ENCODE measurements at places on chromosomes 6 and 20.

DNA sequence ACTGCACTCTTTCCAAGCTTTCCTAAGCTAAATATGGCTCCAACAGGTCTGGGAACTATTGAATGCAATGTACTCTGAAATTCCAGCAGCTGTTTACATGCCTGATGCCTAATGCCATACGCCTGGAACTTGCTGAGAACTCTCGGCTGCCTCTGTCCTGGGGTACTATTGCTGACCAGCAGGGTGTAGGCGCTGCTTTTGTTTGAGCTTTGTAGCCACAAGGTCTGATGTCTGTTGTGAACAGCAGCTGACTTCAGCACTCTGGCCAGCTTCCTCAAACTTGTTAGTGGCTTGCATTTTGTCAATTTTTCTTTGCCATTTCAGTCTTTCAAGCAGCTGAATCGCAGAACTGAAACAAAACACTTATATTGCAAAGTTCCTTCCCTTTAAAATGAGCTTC is 26.7 kb downstream of the SAYSD1 start:
- DNase-seq: peak; percentile 59

- DNase-seq: no peak
Observed at GRCh38 chr20:36632147-36632486, 13.9 kb downstream of the SLA2 start.

DNA sequence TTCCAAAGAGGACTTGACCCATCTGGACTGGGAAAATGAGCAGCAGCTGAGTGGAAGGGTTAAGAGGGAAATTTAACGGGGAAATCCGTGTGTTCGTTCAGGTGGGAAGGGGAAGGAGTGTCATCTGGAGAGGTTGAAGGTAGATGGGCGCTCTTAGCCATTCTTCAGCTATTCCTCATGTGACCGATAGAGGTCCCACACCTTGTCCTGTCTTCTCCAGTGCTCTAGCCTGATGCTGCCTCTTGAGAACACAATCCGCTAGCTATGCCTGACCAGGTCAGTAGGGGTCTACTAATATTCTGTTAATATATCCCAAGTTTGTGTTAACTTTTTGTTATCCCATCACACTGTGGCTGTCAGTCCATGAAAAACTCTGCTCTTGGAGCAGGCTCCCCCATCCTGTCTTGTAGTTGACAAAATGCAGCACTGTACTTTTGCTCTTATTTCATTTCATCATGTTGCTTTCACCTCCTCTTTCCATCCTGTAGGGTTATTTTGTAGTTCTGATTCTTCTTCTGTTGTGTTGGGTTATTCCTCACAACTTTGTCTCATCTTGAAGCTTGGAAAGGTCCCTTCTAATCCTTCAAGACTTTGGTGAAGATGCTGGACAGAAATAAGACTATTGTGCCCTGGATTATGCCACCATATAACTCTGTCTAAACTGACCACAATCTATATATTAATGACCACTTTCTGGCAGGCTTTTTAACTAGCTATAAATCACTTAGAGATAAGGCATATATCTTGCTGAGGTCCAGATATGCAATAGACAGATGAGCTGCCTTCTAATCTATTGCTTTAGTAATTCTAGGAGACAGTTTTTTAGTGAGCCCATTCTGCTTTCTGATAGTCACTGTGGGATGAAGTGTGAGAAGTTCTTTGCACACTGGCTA is 123.4 kb upstream of the SUPT3H start:
- DNase-seq: no peak

DNA sequence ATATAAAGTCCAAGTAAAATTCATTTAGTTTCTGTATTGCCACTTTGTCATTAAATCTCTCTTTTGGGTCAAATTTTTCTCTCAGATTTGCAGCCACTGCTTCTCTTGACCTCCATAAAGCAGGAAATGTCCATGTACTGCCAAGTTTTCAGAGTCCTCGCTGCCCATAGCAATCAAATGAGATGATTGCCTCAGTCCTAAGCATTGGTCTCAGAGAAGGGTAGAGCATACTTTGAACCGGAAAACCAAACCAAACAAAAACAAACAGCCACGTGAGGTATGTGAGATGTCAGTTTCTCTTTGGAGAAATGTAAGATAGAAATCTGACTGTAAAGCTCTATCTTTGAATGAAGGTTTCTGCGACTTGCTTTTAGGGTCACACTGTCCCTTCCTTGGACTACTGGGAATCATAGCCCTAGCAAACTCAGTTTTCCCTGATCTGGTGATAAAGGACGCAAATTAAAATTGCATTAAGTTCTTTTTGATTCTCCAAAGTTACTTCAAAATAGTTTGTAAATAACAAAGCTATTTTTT is 505.4 kb upstream of the CITED2 start:
- DNase-seq: no peak

DNA sequence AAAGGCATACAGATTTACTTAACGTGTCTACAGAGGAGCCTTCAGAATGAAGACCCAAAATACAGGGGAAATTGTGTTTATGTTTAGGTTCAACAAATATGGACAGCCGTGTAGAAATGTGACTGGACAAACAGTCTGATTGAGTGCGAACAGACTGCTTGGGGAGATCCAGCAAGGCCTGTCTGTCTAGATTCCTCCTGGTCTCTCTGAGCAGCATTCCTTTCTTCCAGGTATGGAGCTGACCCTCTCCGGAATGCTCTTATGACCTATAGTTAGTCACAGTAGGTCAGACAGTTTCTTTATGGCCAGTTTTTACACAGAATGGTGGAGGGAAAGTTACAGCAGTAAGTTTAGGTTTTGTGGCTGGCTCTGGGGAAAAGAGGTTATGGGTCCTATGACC is 9.0 kb downstream of the RIN2 start:
- no peak for DNase-seq

All from astrocyte of the cerebellum (primary cell).